Hindlimb muscle (tissue), 1 donor: ENCODE measurements at places on chromosomes 5 and 9.

GRCh38 chr9:109115931-109116526 lies 3.7 kb downstream of the TMEM245 start:
- no peak for DNase-seq

DNA sequence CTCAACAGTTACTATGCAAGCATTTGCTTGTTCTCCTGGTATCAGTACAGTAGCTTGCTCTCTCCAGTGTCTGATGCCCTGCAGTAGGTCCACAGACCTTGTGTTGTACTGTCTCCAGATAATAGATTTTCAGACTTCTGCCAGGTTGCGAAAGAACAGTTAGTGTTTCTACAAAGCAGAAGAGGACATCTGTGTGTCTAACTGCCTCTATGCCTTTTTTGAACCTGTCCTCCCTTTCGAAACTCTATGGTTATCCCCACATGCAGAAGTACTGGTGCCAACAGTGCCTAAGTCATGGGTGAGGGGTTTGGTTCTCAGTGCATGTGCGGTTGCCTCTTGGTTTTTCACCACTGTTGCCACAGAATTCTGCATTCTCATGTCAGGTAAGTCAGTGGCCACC lies 45.9 kb downstream of the KCNN2 start:
- no peak for DNase-seq

- no peak for DNase-seq
Observed at GRCh38 chr9:2407450-2407849, 214.1 kb upstream of the VLDLR start.

DNA sequence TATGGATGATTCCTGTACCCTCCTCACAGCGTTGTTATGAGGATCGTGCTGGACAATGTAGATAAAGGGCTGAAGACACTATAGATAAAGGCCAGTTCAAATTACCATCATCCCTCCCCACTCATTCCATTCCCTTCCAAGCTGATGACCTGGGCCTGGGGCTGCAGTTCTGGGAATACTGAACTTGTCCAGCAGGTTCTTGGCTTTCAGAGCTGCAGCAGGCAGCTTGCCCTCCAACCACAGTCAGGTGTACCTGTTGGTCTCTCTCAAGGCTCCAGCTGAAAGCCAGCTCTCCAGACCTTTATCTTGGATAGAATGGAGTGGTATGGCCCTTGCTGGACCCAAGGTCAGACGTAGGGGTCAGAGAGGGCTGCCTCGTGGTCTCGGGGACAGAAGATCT lies 92.5 kb downstream of the PCDH1 start:
- DNase-seq: no peak

GRCh38 chr5:67165526-67166459 lies 30.8 kb downstream of the CD180 start:
- DNase-seq: peak; percentile 82
